Ammon's horn (tissue), 1 donor: ENCODE measurements at places on chromosomes 5 and 9.

- DNase-seq, result no peak
Observed at GRCh38 chr9:133058071-133058470, 3.7 kb upstream of the CEL start.

DNA sequence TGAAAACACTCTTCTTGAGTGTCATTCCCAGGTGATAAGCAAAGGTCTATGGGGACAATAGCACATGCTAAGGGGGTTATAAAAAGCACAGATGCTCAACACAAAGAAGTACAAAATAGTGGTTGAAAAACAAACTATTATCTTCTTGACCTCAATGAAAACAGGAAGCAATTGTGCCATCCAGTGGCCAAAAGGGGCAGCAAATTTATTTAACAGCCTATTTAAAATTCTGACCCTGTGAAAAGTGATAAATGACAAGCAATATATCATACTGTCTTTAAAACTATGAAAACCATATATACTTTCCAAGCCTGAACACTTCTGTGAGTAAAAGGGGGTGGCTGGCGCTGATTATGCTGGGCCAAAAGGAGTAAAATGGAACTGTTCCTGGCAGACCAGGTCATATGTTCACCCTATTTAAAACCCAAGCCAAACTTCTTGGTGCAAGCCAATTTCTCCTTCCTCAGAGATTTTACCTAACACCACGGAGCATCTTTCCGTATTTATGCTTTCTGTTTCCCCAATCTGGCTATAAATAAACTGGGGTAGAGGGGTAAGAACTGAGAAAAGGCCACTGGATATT, 29.7 kb downstream of the TEX10 start:
- peak; percentile 44 for DNase-seq

GRCh38 chr5:134019636-134020035, 14.9 kb upstream of the VDAC1 start:
- no peak for DNase-seq

- DNase-seq, result no peak
Observed at GRCh38 chr5:169095976-169096375, 205.0 kb downstream of the SLIT3 start.

DNA sequence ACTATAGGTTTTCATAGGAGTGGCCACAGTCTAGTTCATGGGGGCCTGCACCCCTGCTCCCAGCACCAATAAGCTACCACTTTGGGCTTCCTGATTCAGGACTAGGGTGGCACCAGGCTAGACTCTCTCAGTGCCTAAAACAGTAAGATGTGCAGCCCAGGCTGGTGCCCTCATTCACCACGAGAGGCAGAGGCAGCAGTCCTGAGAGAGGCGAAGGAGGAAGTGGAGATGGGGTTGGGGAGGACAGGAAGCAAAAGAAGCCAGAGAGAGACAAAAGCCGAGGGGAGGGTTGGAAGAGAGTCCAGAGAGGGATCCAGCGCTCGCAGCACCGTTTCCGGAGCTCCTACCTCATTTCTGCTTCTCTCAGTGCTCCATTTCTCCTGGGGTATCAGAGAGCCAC, 180.9 kb downstream of the MED10 start:
- no peak for DNase-seq

DNA sequence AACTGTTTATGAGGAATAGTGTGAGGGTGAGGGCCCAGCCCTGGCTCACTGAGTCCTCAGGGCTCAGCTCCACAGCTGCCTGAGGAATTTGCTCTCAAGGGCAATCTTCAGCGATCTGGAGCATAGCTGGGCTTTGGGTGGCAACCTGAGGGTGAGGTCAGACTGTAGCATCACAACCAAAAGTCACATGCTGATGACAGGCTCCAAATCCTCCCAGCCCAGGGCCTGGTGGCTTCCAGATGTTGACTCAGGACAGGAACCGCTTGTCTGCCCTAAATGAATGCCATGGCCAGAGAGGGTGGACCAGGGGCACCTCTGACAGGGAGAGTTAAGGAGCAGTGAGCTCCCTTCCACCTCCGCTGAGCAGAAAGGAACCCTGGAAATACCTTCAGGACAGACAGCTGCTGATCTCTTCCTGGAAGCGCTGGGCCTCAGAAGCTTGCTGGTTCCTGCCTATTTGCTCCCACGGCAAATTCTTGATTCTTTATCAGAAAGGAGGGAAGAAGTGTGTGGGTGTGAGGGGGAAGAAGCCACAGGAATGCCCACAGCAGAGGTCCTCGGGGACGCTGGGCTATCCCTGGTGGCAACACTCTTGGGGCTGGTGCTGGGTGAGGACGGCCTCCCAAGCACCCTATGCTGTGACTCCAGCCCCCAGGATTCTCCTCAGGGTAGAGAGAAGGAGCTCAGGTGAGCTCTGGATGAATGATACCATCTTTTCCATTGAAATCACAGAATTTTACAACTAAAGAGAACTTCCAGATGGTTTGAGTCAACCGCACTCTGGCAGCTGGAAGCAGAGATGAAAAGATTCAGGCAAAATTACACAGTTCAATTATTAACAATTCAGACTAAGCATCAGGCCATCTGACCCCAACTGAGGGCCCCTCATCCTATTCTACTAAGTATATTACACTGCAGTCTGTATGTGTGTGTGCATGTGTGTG, 13.8 kb upstream of the CTSL start:
- no peak for DNase-seq
